Activated effector memory CD4-positive, alpha-beta T cell treated with anti-CD3 and anti-CD28 coated beads, Interleukin-2, amount 50 U/mL, for 16 hours (primary cell): ENCODE measurements at places on chromosomes 7 and 10.

DNA sequence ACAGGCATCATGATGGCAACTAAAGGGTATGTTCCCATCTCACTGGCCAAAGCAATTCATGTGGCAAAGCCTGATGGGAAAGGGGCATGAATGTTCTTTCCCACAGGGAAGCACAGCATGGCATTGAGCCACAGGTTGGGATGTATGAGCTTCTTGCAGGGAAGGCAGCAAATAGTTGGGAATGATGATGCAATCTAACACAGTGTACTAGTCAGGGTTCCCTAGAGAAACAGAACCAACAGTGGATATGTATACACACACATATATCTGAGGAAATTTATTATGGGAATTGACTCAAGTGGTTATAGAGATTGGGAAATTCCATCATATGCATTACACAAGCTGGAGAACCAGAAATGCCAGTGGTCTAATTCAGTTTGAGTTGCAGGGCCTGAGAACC lies 253.6 kb upstream of the NPVF start:
- DNase-seq = no peak

DNA sequence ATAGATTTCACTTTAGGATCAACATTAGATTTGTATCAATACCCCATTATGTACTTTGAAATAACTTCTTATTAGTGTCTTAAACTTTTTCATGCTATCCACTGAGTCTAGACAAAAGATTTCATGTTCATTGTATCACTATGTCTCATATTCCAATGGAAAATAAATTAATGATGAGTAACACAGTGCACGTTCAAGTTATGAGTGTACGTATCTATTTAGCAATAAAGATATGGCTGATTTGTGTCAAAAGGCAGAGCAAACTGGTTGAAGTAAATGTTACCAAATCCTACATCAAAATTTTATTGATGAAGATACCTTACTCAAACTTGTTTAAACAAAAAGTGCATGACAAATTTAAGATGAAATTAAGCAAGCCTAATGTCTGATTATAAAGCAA lies 102.4 kb downstream of the SEMA3E start:
- DNase-seq = no peak

GRCh38 chr10:101364721-101365120 lies 10.8 kb downstream of the BTRC start:
- no peak for DNase-seq

GRCh38 chr7:36925207-36925606 lies 200.9 kb upstream of the AOAH start:
- no peak for DNase-seq

DNA sequence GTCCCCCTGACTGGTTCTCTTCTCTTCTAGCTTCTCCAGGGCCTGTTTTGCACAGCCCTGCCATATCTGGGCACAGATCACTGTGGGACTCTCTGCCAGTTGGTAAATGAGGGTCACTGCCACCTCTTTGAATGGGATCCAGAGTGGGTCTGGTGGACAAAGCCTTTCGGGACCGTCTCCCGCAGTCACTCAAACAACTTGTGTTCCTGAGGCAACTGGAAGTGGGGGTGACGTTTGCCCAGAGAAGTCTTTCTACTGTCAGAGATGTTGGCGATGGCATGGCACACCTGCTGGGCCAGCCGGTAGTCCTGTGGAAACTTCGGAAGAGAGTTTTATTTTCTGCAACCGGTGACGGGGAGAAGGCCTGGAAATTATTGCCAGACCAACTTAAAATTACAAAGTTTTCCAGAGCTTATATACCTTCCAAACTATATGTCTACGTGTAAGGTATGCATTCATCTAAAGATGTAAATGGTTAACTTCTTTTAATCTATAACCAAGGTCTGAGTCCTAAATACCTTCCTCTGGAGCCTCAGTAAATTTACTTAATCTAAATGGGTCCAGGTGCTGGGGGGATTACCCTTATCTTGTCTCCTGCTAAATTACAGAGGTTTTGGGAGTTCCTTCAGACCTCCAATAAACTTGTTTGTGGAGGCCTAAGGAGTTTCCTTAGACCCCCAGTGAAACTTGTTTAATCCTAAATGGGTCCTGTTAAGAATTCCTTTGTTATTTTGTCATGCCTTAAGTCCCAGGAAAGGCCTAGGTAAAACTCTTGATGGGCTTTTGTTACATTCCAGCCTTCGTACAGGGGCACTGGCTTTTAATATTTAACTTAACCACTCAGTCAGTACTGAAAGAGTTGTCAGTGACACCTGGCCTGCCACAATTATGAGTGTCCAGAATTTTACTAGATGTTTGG lies 94.0 kb downstream of the NPSR1 start:
- DNase-seq = no peak

DNA sequence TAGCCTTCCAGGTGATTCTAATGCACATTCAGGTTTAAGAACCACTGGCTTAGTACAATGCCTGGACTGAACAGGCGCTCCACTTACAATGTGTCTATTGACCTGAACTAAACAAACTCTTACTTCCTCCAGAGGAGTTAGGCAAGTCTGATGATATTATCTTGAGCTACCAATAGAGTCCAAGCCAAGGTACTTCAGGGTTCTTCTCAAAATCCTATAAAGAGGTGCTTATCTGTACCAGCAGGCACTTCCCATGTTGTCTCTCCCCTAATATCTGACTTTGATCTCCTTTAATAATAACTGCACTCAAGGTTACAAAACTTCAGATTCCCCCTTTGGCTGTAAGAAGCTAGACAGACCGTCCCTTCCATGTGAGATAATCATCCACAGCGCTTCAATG lies 157.0 kb upstream of the SVIL start:
- DNase-seq = no peak

DNA sequence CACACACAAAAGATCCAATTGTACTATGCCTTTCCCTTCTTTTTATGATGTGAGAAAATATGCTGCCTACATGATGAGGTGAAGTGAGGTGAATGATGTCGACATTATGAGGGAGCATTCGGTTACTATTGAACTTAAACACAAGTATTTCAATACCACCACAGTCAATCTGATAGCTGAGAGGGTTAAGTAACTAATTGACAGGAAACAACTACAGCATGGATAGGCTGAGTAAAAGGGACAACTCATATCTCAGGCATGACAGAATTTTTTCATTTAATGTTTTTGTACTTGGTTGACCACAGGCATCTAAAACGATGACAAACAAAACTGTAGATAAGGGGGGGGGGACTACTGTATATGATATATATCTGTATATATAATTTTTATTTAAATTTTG lies 488.9 kb downstream of the SH2D4B start:
- no peak for DNase-seq
